ENCODE measurements at places on chromosomes 5 and 9.

GRCh38 chr9:76311537-76311936 is 82.7 kb downstream of the RFK start:
- H3K27ac ChIP-seq = no peak overlapping the region
- no peaks in the 10 kb centered on the region for H3K27me3 ChIP-seq
- no peak for DNase-seq
- no peaks in the 10 kb centered on the region for H3K4me1 ChIP-seq

- H3K36me3 ChIP-seq = no peaks in the 10 kb centered on the region
- H3K4me1 ChIP-seq = no peaks in the 10 kb centered on the region
- no peak overlapping the region for H3K27ac ChIP-seq
- no peak overlapping the region for H3K4me3 ChIP-seq
Observed at GRCh38 chr5:161431963-161432362, 114.6 kb downstream of the GABRB2 start.

DNA sequence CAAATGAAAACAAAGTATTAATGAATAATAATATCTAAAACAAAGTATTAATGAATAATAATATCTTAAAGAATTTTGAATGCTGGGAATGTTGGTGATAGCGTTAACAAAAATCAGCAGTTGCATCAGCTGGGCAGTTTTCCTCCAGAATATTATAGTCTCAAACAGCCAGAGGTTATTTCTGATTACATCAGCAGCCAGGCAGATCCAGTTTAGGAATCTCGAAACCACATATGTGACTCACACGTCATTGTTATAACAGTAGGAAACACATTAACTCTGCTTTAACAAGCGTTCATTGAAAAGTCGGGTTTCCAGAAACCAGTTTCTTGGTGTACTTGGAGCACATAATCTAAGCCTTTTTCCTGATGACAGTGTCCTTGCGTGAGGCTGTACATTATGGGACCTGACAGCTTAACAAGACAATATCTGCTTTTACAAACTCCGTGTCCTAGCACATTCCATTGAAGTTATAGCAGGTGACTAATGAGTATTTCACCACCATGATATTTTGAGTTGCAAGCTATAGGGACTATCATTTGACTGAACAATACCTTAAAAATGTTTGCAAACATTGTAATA is 559.5 kb upstream of the KLF4 start:
- H3K27ac ChIP-seq = no peak overlapping the region
- no peaks in the 10 kb centered on the region for H3K4me1 ChIP-seq
- no peak overlapping the region for H3K4me3 ChIP-seq
- no peak for DNase-seq

DNA sequence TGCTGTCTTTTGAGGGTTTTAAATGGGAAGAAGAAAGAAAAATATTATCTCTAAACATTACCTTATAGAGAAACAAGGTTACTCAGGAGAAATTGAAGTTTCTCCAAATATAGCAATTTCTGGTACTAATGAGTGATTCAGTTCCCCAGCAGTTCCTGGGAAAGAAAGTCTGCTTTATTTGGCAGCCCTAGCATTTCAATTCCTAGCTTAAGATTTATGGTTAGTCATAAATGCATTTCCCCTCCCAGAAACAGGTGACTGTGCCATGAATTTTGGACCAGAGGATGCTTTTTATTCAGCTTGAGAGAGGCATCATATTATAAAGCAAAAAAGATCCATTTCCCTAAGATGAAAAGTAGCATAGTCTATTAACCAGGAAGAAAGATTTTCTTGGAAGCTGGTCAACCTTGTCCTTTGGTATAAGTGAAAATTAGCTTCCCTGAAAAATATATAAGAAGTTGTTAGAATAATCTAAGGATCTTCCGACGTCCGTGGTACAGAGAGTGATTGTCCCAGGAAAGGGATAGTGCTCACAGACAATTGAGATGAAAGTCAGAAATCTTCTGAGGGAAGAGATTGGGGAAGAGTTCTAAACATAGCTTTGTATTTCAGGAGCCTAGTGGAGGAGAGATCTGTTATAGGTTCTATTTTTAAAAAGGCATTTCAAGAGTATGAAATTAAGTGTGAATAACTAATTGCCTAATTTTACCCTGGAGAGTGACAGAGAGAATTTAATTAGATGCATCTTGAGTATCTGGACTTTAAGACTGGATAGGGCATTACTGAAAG is 164.9 kb downstream of the ESM1 start:
- no peaks in the 10 kb centered on the region for H3K36me3 ChIP-seq
- no peak for DNase-seq
- H3K27ac ChIP-seq = no peak overlapping the region
- no peaks in the 10 kb centered on the region for H3K4me1 ChIP-seq
- no peaks in the 10 kb centered on the region for H3K27me3 ChIP-seq

All from spleen (tissue), 13 donors.